ENCODE measurements at places on chromosomes 7 and 10. TPM values are rescaled to one million over a fixed set of nuclear protein-coding genes. Genes with fewer than 3 reads are reported as not detected.

Gene EMX2
- total RNA-seq = not detected

GRCh38 chr7:117132321-117133120, 179.2 kb downstream of the ST7 start:
- DNase-seq = no peak
- H3K36me3 ChIP-seq = no peaks in the 10 kb centered on the region
- no peaks in the 10 kb centered on the region for H3K27me3 ChIP-seq
- no peak overlapping the region for H3K4me3 ChIP-seq
- H3K27ac ChIP-seq = no peak overlapping the region
- H3K4me1 ChIP-seq = no peaks in the 10 kb centered on the region

GRCh38 chr10:70650718-70651117, 21.6 kb upstream of the ADAMTS14 start:
- no peak for DNase-seq
- no peak overlapping the region for H3K4me3 ChIP-seq
- no peaks in the 10 kb centered on the region for H3K36me3 ChIP-seq
- no peak overlapping the region for H3K27ac ChIP-seq

DNA sequence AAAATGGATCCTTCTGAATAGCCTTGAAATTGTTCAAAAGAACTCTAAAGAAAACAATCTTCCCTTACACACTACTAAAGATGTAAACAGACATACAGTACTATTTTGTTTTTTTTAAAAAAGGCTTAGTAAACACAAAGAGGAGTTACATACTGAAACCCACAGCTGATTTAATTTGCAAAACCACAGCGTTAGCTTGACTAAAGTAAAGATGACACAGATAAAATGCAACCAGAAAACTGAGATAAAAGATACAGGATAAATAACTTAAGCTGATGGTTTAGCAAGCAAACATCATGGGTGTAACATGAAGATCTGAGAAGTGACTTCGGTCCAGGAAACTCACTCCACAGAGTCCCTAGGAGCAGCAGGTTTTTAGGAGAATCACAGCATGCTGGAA, 21.8 kb downstream of the PRKCQ start:
- DNase-seq = no peak
- no peaks in the 10 kb centered on the region for H3K27me3 ChIP-seq
- H3K4me3 ChIP-seq = no peak overlapping the region
- H3K27ac ChIP-seq = no peak overlapping the region
- no peaks in the 10 kb centered on the region for H3K36me3 ChIP-seq

GRCh38 chr10:35355971-35356724, 19.8 kb downstream of the CCNY start:
- no peak overlapping the region for H3K27ac ChIP-seq
- H3K27me3 ChIP-seq = no peaks in the 10 kb centered on the region
- H3K36me3 ChIP-seq = no peaks in the 10 kb centered on the region

GRCh38 chr10:97270523-97271154, 21.8 kb downstream of the ARHGAP19 start:
- H3K4me1 ChIP-seq = peaks cover 3% of the 10 kb centered on the region
- no peaks in the 10 kb centered on the region for H3K27me3 ChIP-seq
- no peaks in the 10 kb centered on the region for H3K36me3 ChIP-seq
- no peak overlapping the region for H3K4me3 ChIP-seq
- no peak overlapping the region for H3K27ac ChIP-seq
